ENCODE measurements at places on chromosomes 12 and 14.

- DNase-seq: no peak
These were observed 158.8 kb downstream of the RPAP3 start for GRCh38 chr12:47547077-47547476.

- peak; percentile 63 for DNase-seq
These were observed 1.4 kb downstream of the DENND5B start for GRCh38 chr12:31589598-31589903.

- no peak for DNase-seq
These were observed 42.2 kb downstream of the PLEKHA5 start for GRCh38 chr12:19171731-19172130.

GRCh38 chr12:26244503-26244902 is 49.1 kb downstream of the SSPN start:
- DNase-seq: no peak

- no peak for DNase-seq
These were observed 43.1 kb downstream of the HMGA2 start for GRCh38 chr12:65867394-65867793.

GRCh38 chr12:19474147-19474546 is 34.9 kb downstream of the AEBP2 start:
- no peak for DNase-seq

DNA sequence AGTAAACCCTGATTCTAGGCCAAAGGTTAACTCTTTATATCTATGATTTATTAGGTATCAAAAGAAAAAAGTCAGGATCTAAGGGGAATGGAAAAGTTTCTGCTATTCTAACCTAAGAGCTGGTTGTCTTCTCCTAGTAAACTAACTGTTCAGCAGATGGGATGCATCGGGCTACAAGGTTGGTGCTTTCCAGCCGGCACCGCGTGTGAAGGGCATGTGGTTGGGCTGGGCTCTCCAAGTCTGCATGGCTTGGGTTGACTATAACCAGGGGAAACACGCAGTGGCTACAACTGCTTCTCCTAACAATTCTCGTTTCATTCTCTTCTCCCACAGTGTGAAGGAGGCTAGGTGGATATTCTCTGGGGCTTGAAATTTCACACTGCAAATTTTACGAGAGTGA is 354.5 kb downstream of the APAF1 start:
- no peak for DNase-seq

DNA sequence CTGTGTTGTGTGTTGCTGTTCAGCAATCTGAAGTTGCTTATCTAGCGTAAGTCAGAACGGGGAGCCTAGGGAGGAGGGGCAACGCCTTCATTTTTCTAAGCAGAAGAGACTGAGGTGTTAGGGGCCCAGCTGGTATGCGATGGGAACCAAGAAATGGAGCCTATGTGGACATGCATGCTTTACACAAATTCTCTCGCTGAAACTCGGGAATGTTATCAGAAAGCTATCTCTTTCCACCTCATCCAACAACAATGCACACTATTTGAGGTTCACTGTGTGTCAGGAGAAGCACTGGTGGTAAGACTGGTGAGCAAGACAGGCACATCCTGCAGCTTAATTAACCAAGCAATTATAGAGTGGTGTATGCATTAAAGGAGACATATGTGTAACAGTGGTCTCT is 89.7 kb downstream of the NRXN3 start:
- no peak for DNase-seq

DNA sequence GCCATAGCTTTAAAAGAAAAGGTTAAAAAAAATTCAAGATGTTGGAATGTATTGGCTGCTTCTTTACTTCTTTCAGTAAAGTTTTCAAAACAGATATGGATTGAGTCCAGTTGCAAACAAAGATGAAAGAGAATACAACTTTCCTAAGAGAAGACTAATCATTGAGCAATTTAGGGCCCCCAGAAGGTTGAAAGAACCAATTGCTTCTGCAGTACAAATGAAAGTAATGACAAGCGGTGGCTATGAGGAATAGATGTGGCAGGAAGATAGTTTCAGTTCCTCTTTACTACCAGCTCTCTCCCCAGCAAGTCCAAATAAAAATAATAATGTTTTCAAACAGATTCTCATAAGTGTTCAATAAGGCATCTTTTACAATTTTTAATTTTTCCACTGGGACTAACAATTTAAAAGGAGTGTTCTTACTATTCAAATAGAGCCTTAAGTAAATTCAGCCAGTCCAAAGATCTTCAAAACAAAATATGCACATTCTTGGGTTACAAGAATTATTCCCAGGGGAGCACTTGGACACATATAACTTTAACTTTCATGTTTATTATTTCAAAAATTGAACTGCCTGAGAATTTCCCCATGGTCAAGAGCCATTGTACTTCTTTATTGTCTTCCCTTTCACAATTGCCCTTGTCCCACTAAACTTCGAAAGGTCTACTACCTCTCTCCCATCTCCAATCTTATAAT is 62.3 kb upstream of the PPP1R12A start:
- DNase-seq: peak; percentile 72

- no peak for DNase-seq
These were observed 227.9 kb downstream of the SLC25A21 start for GRCh38 chr14:36944307-36945010.

DNA sequence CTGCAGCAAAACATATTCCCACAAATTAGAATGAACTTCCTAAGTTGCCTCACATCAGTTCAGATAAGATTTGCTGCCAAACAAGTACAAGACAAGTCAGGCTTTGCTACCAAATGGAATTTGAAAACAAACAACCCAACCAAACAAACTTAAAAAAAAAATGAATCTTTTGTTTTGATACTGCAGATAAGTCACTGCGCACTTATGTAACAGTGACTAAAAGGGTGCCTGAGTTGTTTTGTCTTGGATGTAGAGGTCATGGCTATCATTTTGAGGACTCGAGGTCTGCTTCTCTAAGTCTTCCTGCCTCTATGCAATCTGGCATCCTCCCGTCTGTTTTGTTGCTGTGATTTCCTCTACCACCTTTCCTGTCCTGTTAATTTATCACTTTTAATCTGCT is 11.1 kb upstream of the EPS8 start:
- DNase-seq: no peak

- DNase-seq: peak; percentile 62
These were observed 2.0 kb downstream of the BHLHE41 start for GRCh38 chr12:26122681-26123481.

GRCh38 chr14:98347686-98348085 is 924.3 kb downstream of the BCL11B start:
- DNase-seq: no peak

DNA sequence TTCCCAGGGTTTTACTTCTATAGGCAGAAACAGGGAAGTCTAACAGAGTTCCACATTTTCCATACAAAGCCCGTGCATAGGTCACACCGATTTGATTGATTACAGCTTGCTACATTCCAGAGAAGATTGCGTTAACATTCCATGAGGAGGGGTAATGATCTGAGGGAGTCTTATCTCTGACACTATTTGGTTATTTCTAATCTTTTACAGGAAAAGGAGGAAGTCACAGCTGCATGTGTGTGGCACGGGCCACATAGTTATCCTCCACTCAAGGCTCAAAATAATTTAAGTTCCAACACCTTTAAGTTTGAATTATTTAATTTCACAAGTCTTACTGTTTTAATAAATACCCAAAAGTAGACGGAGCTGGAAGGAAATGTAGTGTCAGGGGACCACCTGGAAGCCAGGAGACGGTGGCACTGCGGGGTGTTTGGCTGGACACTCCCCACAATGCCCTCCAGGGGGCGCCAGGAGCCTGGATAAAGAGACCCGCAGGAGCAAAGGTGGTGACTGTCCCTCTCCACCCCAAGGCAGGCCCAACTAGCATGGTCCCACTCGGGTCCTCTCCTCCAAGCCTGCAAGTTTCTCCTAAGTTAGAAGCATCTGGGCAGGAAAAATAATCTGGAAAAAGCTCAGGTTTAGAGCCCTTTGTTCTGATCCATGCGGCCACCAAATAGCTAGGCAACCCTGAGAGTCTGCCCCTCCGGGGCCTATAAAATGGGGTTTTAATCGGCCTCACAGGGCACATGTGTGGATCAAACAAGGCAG is 20.2 kb downstream of the KRT8 start:
- DNase-seq: peak; percentile 83

DNA sequence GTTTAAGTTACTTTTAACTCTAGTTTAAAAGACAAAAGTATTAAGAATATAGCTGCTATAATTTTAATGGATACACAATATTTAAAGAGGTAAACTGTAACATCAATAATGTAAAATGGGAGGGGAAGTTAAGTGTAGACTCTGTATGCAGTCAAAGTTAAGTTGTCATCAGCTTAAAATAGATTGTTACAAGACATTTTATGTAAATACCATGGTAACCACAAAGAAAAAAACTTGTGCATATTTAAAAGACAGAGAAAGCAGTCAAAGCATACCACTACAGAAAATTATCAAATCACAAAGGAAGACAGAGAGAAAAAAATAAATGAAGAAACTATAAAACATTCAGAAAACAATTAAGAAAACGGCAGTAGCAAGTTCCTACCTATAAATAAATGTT is 73.3 kb downstream of the CEP128 start:
- DNase-seq: no peak

- no peak for DNase-seq
These were observed 16.4 kb downstream of the TRMT61A start for GRCh38 chr14:103545219-103545914.

GRCh38 chr14:95039259-95039992 is 117.9 kb downstream of the DICER1 start:
- no peak for DNase-seq

DNA sequence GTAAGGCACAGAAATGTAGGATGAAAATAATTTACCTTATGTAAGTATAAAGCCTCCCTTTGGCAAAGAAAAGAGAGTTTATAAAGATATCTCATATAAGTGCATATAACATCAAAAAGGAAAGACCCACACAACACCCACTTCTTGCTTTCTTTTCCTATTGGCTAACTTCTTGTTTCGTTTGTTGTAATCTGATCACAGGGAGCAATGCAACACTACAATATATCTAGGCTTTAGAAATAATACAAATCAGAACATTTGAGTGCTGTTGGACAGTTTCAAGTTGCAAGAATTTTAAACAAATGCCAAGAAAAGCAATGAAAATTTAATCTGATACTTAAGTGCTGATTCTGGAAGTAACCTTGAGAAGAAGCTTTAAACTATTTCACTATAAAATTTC is 1.3 kb downstream of the FGD6 start:
- DNase-seq: no peak

DNA sequence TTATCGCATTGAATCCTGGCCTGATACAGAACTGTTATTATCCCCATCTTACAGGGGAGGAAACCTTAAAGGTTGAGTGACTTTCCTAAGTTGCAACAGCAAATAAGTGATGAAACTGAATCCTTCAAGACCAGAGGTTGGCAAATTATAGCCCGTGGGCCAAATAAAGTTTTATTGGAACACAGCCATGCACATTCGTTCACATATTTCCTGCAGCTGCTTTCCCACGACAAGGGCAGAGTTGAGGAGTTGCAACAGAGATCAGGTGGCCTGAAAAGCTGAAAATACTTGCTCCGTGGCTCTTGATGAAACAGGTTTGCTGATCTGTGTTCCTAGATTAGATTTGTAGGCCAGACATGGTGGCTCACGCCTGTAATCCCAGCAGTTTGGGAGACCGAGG is 126.7 kb downstream of the PHETA1 start:
- no peak for DNase-seq

GRCh38 chr12:86748894-86749293 is 492.7 kb upstream of the MGAT4C start:
- DNase-seq: no peak

- DNase-seq: no peak
These were observed 691.8 kb downstream of the FLRT2 start for GRCh38 chr14:86221755-86222154.

GRCh38 chr14:50003213-50004021 is 110.5 kb downstream of the ARF6 start:
- DNase-seq: peak; percentile 89

- no peak for DNase-seq
These were observed 103.6 kb upstream of the CCDC91 start for GRCh38 chr12:28086521-28087155.

DNA sequence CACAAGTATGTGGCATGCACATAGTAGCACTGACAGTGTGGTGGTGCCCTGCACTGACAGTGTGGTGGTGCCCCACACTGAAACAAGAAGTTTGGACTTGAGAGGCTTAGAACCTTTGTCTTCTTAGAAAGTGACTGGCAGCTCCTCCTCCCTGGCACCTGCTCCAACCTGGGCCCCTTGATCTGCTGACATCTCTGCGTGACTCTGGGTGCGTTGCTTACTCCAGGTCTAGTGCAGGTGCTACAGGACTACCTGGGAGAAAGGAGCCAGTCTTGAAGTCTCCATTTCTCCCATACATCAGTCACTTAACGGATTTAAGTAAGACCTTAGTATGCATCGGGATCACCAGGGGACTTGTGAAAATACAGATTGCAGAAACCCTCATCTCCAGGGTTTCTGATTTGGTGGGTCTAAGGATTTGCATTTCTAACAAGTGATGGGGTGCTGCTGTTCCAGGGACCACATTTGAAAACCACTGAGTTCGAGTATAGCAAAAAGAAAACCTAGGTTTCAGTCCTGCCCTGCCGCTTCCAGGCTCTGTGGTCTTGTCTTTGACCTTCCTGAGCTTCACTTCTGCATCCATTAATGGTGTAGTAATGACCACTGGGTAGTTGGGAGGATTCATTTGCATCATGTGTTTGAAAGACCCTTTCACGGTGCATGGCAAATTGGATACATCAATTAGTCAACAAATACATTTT is 15.7 kb downstream of the NINJ2 start:
- no peak for DNase-seq

DNA sequence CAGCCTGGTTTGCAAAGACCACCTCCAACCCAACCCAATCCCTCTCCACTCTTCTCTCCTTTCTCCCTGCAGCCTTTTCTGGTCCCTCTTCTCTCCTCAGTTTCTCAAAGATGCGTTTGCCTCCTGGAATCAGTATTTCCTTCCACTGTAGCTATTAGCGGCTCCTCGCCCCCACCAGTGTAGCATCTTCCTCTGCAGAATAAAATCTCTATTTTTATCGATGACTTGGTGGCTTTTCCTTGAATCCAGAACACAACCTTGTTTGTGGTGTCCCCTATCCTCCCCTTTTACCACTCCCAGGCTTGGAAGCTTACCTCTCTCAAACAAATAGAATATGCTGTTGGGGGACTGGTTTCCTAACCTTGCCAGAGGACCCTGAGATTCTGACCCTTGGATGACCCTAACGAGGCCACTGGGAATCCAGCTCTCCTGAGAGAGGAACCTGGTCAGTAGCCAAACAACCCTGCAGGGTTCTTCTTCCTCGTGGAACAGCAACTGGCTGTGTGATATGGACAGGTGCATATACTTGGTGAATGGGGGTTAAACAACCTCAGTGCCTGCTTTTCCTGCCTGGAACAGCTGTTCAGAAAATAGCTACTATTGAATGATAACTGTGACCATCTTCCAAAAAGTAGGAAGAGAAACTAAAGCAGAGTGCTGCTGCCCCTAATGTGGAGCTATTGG is 4.4 kb downstream of the WNT1 start:
- no peak for DNase-seq

GRCh38 chr14:55645845-55646832 is 66.1 kb downstream of the KTN1 start:
- no peak for DNase-seq
